NCI-H2171 treated with DMSO at 0.1 percent for 48 hours (cell line): ENCODE measurements at places on chromosomes 1 and 21.
A peak's percentile ranks its signal among the peaks of the same experiment; 100 is the strongest.

DNA sequence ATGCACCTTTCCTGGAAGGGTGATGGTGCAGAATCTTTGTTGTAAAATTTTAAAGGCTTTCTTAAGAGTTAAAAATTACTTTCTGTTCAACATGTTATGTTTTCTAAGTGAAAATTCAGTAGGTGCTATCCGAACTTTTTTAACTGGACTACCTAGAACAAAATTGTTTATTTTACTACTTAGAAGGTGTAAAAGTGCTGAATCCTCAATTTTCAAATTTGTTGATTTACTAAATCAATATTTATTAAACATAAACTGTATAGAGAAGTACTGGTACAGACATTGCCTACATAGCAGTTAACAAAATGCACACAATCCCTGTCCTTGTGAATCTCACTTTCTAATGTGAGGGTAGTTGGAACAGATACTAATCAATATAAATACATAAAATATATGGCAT, 277.5 kb downstream of the CTH start:
- no peak for DNase-seq

GRCh38 chr1:183218971-183219615, 33.0 kb downstream of the LAMC2 start:
- DNase-seq, result no peak

- DNase-seq, result no peak
Measured at GRCh38 chr1:89757532-89757931, 63.3 kb upstream of the LRRC8D start.

- DNase-seq, result no peak
Measured at GRCh38 chr21:35643176-35643575, 417.1 kb downstream of the SETD4 start.

- peak; percentile 62 for DNase-seq
Measured at GRCh38 chr1:18820791-18821641, 38.4 kb downstream of the TAS1R2 start.

- no peak for DNase-seq
Measured at GRCh38 chr1:113981962-113982931, 3.0 kb downstream of the OLFML3 start.
